Fibroblast of the aortic adventitia (primary cell): ENCODE measurements at places on chromosomes 4 and X. TPM values are rescaled to one million over a fixed set of nuclear protein-coding genes. Genes with fewer than 3 reads are reported as not detected.

The TRIM61 gene
- total RNA-seq = 1.1 and 2.5 TPM in 2 replicates

The ABRAXAS1 gene
- 14.8 and 27.3 TPM in 2 replicates for total RNA-seq

The ARL9 gene
- total RNA-seq = 0.09 TPM in 1 of 2 replicates, not detected in the other

The UGT2B15 gene
- not detected in 2 replicates for total RNA-seq

The CSN1S1 gene
- not detected in 2 replicates for total RNA-seq

The CENPVL3 gene
- not detected in 2 replicates for total RNA-seq

The TAF7L gene
- 0.63 and 0.98 TPM in 2 replicates for total RNA-seq

DNA sequence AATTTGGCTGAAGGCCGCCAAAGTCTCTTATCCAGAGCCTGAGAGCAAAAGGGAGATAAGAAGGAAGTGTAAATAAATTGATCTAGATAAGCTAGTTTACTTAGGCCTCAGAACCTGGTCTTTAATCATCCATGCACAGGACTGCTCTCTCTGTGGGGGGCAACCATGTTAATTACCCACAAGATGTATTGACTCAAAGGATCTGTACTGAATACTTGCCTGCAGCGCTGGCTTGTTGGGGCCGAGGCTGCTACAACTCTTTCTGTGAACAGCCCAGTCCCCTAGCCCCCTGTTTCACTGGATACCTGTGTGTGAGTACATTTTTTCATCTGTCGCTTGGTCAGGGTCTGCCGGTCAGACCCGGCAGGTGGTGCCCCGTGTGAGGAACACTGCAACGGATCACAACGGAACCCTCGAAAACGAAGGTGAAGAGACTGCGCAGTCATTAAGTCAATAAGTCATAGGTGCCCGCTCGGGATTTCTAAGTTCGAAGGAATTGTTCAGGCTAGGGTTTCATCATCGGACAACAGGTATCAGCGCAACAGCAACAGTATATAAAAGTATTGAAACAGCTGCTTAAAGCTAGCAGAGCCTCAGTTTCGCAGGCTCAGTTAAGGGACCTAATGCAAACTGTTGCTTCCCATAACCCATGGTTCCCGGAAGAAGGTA lies 8.3 kb downstream of the MAGEA11 start:
- DNase-seq = no peak

DNA sequence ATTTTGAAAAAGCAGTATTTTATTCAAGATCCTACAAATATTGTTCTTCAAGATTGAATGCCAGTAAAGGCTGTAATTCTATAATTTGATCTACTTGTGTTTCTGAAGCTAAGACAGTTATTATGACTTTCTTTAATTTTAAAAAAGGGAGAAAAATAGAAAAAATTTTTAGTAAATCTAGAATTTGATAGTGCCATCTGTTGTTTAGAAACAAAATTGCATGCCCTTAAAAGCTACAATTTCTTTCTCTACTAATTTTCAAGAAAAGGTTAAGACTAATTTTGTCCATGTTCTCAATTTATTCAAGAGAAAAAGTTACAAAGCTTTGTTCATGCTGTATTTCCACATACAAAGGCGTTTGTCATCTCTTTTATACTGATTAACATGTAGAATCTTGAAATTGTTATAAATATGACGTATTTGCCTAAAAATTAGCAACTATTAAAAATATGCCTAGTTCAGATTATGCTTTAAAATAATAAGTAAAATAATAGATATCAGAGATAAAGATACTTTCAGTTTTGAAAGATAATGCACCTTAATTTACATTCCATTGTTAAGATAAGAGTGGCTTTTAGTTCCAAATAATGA lies 25.6 kb upstream of the MMRN1 start:
- DNase-seq = peak; percentile 25

DNA sequence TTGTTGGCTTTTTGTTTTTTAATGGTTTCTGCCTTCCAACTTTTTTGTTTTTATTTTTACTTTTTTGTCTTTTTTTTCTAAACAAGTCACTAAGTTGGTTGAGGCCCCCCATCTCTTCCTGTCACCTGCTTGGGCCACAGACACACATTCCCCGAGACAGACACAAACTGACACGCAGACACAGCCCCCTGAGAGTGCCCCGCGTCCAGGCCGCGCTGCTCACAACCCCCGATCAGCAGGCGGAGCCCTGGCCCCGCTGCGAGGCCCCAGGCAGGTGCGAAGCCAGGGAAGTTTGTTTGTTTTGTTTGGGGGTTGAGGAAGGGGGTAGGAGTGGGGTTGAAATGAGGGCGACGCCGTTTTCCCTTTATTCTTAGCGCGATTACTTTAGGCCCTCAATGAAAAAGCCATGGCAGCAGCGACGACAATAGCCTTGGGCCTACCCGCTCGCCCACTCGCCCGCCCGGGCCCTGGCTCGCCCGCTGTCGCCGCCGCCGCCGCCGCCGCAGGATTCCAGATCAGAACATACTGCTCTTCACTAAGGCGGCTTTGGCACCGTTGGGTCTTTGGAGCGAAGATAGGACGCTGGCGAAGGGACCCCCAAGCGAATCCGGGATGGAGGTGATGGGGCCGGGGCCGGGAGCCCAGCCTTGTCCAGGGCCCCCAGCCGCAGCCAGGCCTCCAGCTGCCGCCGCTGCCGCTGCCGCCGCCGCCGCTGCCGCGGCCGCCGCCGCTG lies 3.1 kb downstream of the PHOX2B start:
- DNase-seq = no peak

DNA sequence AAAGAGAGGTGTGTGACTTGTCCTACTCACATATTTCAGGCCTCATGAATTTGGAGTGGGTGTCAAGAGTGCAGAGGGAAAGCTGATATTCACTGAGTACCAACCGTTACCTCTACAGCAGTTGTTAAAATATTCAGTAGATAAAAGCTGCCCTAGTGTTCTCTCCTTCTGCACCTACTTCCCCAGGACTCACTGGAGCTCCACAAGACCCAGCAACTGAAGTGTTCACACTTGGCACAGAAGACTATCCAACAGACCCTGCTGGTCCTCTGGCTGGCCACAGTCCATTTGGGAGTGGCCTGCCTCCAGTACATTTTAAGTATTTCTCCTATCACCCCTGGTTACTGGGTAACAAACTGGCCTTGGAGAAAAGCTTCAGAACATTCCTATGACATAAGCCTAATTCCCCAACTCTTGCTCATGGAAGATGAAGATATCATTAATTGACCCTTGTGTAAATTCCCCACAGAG lies 70.8 kb downstream of the PPARGC1A start:
- DNase-seq = no peak

GRCh38 chrX:11567528-11568220 lies 98.0 kb downstream of the ARHGAP6 start:
- DNase-seq = no peak

DNA sequence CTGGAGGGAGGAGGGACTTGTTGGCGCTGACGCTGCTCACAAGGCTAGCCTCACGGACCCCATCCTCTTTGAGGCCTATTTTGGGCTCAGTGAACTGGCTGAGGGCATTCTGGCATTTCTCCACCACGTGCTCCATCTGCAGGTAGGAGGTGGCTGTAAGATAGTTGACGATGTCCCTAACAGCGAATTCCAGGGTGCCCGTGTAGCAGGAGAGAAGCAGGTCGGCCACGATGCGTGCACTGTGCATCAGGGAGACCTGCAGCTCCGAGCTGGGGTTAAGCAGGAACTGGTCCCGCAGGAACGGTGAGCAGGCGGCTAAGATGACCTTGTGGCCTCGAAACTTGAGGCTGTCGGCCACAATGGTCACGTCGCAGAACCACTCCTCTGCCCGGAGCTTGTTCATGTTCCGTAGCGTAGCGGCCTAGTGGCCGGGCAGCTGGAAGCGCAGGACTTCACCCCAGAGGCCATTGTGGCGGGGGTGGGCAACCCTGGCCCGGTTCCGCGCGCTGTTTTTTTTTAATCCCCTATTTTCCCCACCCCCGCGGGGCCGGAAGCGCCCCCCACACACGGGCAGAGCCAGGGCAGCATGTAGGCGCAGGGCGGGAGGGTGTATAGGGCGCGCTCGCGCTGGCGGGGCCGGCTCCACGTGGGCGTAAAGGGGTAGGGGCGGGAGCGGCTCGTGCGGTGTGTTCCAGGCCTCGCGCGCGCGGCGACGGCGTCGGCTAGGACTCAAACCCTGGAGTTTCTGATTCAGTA lies 73.2 kb downstream of the UBE2K start:
- no peak for DNase-seq

GRCh38 chr4:2290974-2291704 lies 29.2 kb upstream of the MXD4 start:
- DNase-seq = no peak

DNA sequence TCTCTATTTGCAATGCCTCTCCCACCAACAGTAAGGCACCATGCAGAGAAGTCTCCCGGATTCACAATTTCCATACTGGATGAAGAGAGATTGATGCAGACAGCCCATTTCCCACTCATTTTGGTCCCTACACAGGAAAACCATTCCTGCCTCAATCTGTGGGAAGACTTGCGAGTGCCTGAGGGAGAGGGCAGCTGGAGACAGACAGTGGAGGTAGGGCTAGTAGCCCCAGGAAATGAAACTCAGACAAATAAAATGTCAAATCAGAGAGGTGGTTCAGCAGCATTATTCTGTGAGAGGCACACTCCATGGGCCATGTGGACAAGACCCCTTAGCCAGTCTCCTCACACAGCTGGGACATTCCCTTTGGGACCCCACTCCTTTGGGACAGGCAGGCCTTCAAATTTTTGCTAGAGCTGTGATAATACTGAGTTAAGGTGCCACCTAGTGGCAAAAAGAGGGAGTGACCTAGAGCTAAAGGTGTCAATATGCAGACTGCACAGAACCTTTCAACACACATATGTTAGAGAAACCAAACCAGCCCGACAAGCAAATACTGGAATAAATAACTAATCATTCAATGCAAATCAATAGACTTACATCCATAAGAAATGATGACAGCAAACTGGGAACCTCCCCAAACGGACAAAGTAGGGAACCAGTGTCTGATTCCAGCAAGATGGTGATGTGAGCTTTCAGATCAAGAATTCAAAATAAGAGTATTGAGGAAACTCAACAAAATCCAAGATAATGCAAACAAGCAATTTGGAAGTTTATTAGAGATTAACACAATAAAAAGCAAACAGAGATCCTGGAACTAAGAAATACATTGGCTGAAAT lies 1865.3 kb upstream of the AGA start:
- DNase-seq = peak; percentile 8

- DNase-seq = no peak
Measured at GRCh38 chr4:174430576-174430975, 91.7 kb downstream of the HPGD start.

DNA sequence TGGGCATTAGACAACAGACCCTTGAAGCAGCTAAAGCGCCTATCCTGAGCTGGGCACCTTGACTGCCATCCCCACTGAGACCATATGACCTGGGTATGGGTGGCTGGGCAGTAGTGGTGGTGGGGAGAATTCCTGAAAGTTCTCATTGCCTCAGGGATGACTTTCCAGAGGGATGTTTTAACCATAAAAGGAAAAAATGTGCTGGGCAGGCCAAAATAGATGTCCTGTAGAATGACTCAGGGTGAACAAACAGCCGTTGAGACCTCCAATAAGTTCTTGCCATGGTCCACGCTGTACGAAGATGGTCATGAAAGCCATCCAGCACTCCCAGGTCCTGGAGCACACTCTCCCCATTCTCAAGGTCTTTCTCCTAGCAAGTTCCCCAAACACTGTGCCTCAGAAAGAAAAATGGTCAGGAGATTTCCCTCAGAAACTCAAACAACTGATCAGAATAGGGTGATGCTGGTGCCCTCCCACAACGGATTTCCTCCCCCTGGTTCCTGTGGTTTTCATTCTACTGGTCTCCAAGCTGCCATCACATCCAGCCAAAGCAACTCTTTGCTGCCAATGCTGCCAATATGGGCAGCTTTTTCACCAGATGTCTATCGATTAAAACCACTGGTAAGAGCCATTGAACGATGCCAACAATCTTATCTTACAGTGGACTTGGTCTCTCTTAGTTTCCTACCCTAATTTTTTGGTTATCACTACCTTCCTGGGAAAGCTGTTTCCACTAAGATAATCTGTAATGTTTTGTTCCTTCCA lies 11.2 kb downstream of the CDKN2AIP start:
- no peak for DNase-seq

DNA sequence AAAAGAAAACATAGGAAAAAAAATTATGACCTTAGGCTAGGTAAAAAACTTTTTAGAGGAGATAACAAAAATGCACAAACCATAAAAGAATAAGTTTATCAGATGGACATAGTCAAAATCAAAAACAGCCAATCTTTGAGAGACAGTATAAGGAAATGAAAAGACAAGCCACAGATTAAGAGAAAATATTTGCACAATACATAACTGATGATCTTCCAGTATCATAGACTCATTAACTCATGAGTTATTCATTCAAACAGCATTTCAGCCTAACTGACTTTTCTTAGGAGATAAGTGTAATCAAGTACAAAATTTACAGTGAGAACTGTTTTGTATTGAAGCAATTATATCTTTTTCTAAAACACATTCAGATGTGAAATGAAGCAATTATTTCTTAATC lies 183.8 kb downstream of the FBXO8 start:
- DNase-seq = no peak

GRCh38 chr4:181946902-181947301 lies 296.3 kb upstream of the TENM3 start:
- DNase-seq = no peak

- peak; percentile 2 for DNase-seq
Measured at GRCh38 chrX:57817302-57817701, 93.0 kb downstream of the ZXDA start.

DNA sequence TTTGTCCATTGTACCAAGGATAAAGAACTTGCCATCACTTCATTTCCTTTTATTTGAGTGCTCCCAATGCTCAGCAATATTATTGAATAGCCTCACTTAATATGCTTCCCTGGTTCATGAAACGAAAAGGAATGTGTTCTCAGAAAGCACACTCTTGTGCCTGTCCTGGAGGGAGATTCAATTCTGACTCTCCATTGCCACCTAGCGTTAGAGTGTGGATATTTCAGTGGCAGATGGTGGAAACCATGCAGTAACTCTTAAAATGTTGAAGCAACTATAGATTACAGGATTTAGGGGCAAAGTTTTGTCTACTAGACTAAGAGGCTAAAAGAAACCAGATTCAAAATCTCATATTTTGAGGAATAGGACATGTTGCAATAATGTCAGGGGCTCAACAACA lies 36.0 kb downstream of the GAB3 start:
- DNase-seq = peak; percentile 69

DNA sequence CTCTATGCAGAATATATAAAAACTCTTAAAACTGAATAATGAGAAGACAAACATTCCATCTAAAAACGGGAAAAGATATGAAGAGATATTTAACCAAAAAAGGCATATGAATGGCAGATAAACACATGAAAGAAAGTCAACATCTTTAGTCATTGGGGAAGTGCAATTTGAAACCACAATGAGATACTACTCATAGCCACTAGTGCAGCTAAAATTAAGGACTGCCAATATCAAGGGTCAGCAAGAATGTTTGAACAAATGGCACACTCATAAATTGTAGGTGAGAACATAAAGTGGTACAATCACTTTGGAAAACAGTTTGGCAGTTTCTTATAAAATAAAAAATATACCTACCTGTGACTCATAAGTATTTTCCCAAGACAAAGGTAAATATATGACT lies 534.9 kb upstream of the DIPK2B start:
- no peak for DNase-seq

GRCh38 chrX:34521563-34521962 lies 135.5 kb downstream of the TMEM47 start:
- no peak for DNase-seq

DNA sequence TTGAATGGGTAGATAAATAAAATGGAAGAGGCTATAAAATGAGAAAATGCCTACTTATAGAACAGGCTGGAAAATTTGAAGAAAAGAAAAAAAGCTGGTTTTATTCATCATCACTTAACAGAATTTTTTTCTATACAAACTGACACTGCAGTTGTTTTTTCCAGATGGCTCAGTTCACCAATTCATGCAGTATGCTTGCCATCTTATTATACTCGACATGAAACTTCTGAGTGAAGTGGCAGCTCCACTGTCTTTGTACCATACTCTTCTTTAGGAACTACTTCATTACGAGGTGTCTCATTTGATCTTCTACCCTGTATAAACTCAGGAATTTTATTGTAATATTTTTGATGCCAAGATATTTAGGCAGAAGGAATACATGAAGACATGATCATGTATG lies 153.0 kb downstream of the KDM6A start:
- no peak for DNase-seq
